ENCODE measurements at places on chromosomes 12 and 14.

- DNase-seq = peak; percentile 90
Observed at GRCh38 chr12:132710405-132711079, at the start of gene PGAM5. TSS of gene PGAM5 (plus strand) at chr12:132710842. CDS start at chr12:132710877, 35 bp downstream.

GRCh38 chr12:114667669-114668150 lies 16.3 kb downstream of the TBX3 start:
- no peak for DNase-seq

DNA sequence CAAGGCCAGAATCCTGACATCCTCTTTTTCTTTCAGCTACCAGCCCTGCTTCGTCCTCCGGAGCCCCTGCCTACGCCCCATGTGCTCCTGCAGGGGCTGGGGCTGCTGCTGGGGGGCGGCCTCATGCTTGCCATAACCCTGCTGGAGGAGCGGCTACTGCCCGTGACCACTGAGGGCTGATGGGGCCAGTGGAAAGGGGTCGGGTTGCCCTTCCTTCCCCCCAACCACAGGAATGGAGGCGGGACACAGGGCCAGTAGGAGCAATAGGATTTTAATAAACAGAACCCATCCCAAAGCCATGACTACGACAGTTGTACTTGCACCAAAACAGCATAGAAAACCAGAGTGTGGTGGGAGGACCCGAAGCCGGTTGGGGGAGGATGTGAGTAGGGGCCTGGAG lies 7.7 kb downstream of the SLC39A5 start:
- no peak for DNase-seq

DNA sequence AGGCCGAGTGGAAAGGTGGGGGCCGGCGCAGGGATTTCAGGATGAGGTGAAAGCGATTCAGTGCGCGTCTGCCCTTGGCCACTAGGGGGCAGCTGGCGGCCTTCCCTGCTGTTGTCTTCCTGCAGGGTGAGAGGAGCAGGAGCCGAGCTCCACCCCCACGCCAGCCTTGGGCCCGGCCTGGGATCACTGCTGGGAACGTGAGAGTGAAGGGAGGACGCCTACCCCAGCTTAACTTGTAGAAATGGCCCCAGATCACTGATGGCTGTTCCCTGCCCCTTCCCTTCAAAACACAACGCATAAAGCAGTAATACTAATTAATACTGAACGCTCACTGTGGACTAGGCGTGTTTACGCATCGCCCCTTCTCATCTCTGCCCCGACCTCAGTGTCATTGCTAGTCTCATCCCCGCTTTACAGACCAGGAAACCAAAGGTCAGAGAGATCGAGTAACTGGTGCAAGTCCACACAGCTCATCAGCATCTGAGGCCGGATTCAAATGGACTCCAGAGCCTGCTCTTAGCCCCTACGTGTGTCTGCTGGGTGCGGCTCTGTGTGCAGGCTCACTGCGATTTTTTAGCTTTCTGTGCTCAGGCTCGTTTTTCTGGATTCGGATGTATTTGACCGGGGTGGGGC lies 24.3 kb downstream of the MVK start:
- DNase-seq = peak; percentile 44

DNA sequence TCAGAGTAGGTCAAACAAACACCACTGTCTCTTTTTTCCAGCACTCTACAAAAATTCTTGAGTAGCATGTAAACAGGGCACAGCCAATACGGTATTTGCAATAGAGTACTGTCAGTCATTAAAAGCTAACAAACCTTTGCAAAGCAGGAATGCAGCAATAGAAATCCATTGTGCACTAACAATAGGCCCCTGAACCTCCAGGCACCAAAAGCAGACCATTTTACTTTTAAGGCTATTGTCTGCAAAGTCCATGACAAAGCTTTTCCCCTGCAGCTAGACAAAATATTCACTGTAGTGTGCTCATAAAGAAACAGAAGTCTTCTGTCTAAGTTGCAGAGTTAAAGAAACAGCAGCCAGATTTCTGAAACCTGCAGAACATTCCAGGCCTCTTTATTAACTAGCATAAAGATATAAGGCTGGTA lies 191.9 kb downstream of the SOX5 start:
- no peak for DNase-seq

- no peak for DNase-seq
Observed at GRCh38 chr14:105255021-105255507, 6.7 kb downstream of the BTBD6 start.

DNA sequence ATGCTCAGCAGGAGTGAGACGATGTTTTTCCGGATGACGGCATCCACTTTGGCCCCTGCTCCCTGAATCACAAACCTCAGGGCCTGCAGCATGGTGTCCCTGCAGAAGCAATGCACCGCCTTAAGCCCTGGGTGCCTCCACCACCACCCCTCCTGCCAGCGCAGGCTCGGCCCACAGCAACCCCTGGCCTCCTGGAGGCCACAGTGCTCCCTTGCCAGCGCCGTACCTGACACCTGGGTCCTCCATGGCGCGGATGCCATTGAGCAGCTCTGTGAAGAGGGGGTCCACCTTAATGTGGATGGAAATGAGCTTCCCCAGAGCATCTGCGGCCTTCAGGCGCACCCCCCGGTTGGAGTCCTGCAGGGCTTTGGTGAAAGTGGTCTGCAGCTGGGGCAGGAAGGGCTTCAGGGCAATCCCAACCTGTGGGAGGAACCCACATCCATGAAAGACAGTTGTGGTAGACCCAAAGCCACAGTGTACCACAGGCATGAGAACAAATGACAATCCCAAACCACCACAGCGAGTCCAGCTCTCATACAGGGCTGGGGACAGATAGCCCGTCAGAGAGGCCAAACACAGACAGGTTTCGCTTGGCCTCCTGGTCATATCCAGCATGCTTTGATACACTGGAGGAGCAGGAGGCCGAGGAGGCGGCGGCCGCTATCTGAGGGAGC lies 17.9 kb upstream of the RAB35 start:
- no peak for DNase-seq

DNA sequence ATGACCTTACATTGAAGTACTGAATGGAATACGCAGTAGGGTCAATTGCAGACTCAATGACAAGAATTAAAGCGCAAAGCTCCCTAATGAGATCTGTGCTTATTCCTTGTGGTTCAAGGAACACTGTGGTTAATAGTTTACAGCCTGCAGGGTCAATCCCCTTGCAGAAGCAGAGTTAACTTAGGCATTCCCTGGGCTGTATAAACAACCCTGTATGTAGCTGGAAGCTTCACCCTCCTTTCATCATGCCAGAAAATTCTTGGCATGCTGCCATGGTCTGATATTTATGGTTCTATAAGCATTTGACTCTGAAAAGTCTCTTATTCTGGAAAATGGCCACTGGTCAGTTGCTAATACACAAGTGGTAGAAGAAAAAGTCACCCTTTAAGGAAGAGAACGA lies 227.7 kb downstream of the NOVA1 start:
- DNase-seq = no peak

- DNase-seq = no peak
Observed at GRCh38 chr14:22448905-22449599, 140.0 kb downstream of the DAD1 start.

- no peak for DNase-seq
Observed at GRCh38 chr12:53533471-53533870, 26.2 kb upstream of the NPFF start.

- DNase-seq = no peak
Observed at GRCh38 chr12:69231479-69231878, 7.9 kb upstream of the CPSF6 start.

- DNase-seq = no peak
Observed at GRCh38 chr14:57549765-57550420, 56.2 kb upstream of the CCDC198 start.

DNA sequence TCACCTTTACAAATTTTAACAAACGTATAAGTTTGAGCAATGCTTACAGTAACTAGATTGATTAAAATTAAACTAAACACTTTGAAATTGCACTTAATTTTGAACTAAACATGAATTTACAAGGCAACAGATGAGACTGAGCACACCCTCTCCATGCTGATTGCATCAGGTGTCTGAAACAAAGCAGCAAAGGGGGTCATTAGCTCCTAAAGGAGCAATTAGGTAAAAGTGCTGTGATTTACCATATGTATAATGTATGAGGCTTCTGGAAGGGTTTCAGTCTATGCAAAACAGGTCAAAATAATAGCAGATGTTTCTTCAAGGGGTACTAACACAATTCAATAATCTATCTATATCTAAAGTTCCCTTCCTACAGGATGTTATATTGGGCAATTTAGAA lies 98.8 kb upstream of the LMNTD1 start:
- DNase-seq = no peak

Measured in CD8-positive, alpha-beta memory T cell (primary cell).